ENCODE measurements at places on chromosomes 7 and 10.

- no peak for DNase-seq
These were observed 131.0 kb upstream of the BET1 start for GRCh38 chr7:94135180-94135579.

- DNase-seq, result no peak
These were observed 66.9 kb downstream of the ANLN start for GRCh38 chr7:36456548-36456947.

- DNase-seq, result no peak
These were observed 118.2 kb upstream of the DPP6 start for GRCh38 chr7:153934048-153934447.

GRCh38 chr7:47609803-47610452 lies 28.0 kb upstream of the TNS3 start:
- no peak for DNase-seq

DNA sequence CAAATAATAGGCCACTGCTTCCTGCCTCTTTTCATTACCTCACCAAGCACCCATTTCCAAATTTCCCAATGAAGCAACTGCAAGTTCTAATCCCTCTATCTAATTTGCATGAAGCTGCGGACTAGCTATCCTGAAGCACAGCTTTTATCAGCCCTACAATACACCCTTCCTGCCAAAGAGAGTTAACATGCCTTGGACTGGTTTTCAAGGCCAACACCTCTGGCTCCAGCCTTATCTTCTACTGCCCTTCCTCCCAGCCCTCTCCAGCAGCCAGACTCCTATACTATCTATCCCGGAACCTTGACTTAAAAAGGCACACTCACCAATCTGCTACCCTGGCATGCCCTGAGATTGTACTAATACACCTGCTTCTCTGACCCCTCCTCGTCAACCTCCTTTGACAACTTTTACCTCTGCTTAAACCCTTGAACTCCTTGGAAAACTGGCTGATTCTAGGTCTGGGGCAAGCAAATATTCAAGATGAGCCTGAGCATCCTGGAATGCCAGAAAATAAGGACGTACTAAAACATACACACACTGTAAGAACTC lies 73.4 kb downstream of the SGMS1 start:
- no peak for DNase-seq

GRCh38 chr7:91653286-91653685 lies 227.2 kb downstream of the MTERF1 start:
- no peak for DNase-seq

DNA sequence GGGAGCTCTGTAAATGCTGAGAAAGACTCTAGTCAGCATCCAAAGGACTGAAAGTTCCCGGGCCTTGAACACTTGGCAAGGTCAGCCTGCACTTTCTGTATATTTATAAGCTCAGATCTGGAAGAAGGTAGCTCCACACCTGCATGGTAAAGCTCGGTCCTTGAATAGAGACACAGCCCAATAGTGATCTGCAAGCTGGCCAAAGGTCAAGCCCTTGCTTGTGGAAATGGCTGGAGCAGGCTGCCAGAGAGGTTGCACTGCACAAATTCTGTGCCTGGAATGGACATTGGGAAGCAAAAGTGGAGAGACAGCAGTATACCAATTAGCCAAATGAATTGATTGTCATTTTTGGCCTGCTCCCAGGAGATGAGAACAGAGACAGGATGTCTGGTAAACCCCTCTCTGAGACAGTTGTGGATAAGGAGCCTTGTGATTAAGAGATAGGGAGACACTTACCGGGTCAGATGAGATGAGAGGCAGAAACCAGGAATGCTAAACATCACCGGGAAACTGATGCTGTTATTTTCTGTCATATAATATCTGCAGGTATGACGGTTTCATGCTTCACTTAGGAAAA lies 8.0 kb upstream of the FRA10AC1 start:
- no peak for DNase-seq

GRCh38 chr10:126397156-126397555 lies 8.9 kb upstream of the ADAM12 start:
- no peak for DNase-seq

- DNase-seq, result no peak
These were observed 354.6 kb upstream of the SHH start for GRCh38 chr7:156166692-156167416.

GRCh38 chr7:37255327-37255944 lies 193.2 kb downstream of the ELMO1 start:
- DNase-seq, result no peak

DNA sequence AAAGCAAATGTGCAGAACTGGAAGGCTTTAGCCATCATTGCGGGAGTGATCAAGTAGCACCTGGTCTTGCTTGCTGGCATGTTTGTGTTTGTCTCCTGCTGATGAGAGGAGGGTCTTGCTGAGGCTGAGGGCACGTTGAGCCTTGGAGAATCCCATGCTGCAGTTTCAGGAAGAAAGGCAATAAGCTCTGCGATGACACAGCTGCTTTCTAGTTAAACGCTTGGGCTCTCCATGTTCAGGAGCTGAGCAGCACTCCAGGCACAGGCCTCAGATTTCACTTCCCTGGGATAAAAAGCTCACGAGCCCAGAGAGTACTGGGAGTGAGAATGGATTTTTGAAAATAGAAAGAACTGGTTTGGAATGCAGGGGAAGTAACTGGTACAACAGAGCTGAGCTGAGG lies 100.8 kb downstream of the LRRC18 start:
- DNase-seq, result no peak

DNA sequence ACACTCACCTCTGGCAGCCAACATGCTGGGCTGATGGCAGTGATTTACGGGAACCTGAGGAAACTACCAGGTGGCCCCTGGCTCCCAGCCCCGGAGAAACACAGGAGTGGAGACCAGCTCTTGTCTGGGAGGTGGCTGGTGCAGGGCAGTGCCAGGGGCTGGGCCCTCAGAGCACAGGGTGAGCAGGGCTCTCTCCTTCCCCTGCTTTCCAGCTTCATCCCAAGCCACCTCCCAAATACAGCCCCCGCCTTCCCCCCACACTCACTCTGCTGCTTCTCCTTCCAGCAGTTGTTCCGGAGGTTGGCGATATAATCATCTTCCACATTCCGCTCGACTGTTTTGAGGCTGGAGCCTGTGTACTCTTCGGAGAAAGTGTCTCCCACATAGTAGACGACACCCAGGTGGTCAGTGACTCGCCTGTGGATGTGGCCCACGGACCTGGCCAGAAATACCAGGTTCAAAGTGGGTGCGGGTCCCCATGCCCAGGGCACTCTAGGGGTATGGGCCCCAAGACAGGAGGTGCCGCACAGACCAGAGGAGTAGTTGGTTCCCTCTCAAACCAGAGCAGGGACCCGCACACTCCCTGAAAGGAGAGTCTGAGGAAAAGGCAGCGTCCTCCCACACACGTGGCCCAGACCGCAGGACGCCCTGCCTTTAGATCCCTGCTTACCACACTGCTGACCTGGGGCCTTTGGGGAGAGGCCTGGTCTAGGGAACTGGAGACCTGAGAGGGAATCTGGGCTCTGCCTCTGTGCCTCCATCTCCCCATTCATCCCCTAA lies 18.3 kb downstream of the DNAJB12 start:
- no peak for DNase-seq

DNA sequence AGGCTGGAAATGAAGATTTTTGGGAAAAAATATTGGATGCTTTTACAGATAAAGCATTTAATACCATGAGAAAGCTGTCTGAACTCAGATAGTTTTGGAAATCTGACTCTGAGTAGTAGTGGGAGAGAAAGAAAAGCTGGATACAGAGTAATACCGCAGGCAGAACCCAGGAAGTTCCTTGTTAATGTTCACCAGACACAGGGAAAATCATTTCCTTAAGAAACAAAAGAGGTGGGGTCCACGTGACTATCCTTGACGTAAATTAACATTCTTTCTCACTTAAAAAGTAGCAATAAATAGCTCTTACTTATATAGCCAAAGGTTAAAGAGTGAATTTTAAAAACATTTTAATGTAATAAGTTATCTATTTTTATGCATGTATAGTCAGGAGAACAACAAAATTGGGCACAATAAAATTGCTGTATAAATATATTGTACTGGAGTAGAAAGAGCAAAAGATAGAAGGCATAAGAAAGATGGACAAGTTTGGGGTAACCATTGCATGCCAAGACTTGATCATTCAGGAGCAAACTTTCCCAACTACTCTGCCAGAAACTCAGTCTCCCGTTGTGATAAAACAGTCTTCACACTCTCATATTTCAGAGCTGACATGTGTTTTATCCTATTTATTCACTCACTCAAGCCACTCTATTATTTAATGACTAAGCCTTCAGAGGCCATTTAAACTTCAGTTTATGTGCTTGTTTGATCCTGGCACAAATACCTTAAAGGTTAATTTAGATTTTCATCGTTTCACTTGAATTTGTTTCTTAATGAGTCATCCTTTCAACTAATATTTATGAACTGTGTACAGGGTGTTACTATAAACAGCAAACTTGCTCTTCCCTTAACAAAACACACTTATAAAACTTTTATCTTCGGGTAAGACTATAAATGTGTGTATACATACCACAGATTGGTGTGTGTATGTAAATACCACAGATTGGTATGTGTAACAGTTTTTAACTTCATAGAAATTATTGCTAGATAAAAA lies 143.1 kb downstream of the GNAI1 start:
- no peak for DNase-seq

DNA sequence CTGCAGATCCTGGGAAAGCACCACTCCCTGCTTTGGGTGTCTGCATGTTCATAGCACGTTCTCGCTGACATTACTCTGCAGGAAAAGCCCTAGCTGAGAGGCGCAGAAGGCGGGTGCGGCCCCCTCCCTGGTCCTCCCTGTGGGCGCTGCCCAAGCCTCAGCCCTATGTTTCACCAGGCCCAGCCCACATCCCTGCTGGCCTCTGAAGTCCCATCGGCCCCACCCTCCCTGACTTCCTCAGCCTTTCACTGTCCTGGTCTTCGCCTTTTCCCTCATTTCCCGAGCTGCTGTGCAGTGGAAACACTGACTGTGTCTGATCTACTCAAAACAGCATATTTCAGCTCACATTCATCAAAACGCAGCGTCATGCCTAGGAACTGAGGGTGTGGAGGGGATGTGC lies 36.3 kb upstream of the DIP2C start:
- no peak for DNase-seq

DNA sequence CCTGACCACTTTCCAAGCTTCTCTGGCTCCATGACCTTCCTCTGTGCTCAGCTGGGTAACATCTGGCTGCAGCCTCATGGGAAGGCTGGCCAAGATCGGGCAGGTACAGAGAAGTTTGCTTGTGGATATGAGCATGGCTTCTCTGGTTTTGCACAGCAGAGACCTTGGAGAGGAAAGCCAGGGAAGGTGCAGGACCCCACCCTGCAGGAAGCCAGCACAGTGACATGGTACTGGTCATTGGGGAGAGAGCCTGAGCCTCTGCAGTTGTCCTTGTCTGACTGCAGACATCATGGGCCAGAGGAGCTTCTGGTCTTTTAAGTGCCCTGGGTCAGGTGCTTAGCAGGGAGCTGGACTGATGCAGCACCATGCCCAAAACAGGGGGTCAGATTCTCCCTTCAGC lies 70.6 kb upstream of the LEP start:
- DNase-seq, result no peak

- no peak for DNase-seq
These were observed 644.4 kb upstream of the IGFBP3 start for GRCh38 chr7:46565253-46566096.

GRCh38 chr7:132446260-132446659 lies 130.0 kb downstream of the PLXNA4 start:
- DNase-seq, result no peak

GRCh38 chr7:121107923-121108498 lies 119.5 kb downstream of the CPED1 start:
- no peak for DNase-seq

DNA sequence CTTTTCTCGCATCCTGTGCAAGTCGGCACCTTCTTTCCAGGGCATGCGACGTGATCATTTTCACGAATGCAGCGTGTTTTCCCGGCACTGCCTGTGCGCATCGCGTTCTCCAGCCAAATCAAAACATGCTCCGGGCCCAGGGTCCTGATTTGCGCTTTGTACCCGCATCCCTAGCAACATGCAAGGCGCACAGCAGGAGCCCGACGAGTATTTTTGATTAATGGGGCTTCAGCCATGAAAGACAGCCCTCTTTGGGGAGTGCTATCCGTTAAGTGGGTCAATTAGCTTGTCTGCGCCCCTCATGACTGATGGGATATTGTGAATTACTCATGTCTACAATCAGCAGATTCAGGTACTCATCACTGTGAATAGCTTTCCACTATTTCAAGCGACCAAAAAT lies 243.3 kb upstream of the RNF32 start:
- DNase-seq, result no peak

GRCh38 chr10:92965314-92965713 lies 95.3 kb upstream of the CYP26C1 start:
- DNase-seq, result no peak

- DNase-seq, result no peak
These were observed 655 bp downstream of the SP8 start for GRCh38 chr7:20786049-20786412.

DNA sequence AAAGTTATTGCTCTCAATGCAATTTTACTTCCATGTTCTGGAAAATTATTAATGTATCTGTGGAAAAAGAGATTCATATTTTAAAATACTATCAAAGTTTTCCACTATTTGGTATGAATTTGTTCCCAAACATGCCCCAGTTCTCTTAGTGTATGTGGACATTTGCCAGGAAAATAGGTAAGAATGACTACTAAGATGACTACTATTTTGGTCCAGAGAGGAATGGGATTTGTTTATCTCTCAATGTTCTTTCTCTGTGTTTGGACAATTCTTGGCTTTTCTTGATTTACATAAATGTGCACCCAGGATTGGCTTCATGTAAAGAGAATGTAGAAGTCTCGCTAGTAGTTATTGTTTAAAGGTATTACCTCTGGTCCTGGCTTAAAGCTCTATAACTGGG lies 60.3 kb upstream of the POT1 start:
- DNase-seq, result no peak

- no peak for DNase-seq
These were observed 189.0 kb upstream of the SH2B2 start for GRCh38 chr7:102097601-102098161.

- DNase-seq, result no peak
These were observed 869 bp downstream of the LAMB4 start for GRCh38 chr7:108129018-108129965.

GRCh38 chr10:1174022-1174421 lies 117.8 kb downstream of the WDR37 start:
- DNase-seq, result no peak

Data from stimulated activated CD8-positive, alpha-beta memory T cell treated with anti-CD3 and anti-CD28 coated beads, Interleukin-4, amount 100 ng/mL, for 1 hour (primary cell).